NCI-H446 treated with DMSO at 0.1 percent for 48 hours (cell line): ENCODE measurements at places on chromosomes 11 and 22.

GRCh38 chr11:105432241-105432995 lies 177.5 kb upstream of the GRIA4 start:
- DNase-seq = no peak

GRCh38 chr11:17923217-17923616 lies 89.6 kb downstream of the SERGEF start:
- DNase-seq = peak; percentile 73

DNA sequence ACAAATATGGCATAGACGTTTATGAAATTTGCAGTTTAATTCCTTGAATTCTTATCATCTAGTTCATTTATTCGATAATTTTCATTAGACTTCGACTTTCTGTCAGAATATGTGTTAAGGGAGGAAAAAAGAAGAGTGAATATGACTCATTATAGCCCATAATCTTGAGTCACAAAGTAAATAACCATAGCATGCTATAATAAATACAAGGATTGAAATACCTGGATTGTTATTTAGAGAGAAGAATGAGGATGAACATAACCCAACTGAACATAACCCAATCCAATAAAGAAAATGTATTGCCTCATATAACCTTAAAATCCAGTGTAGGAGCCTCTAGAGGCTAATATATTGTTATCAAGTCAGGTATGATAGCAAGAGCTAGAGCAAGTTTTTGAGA lies 1858.3 kb upstream of the RAG2 start:
- DNase-seq = no peak

DNA sequence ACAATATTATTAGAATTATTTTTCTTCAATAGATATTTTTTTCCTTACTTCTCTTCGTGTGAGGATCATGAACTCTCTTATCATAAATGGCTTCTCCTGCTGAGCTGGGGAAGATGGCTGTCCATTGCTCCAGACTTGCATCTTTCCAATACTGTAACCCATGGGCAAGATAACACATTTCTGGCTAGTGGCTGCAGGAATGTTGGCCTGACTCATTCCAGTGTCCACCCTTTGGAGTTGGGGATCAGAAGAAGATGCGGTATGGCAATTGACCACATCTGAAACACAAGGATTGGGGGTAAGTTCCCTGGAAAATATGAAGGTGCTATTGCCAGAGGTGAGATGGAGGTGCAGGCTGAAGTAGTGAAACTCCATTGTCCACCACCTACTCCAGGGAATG lies 92.8 kb downstream of the FAR1 start:
- no peak for DNase-seq

DNA sequence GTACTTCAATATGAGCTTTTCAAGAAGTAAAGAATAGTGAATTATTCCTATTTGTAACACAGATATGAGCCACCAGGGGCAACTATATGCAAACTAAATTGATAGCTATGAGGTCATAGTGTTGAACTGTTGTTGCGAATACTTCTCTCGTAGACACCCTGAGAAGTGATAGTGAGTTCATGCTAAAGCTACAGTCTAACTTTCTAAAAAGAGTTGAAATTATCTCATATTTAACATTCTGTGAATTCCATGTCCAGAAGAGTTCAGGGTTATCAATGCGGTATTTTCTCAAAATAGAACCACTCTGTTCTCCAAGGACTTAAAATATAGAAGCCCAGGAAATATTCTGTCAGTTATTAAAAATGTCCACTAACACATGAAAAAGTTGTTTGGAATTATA lies 185.4 kb downstream of the AASDHPPT start:
- DNase-seq = no peak
